ENCODE measurements at places on chromosomes 3 and 15. TPM values are rescaled to one million over a fixed set of nuclear protein-coding genes. Genes with fewer than 3 reads are reported as not detected.
A peak's percentile ranks its signal among the peaks of the same experiment; 100 is the strongest.

PIF1 gene
- total RNA-seq, result 7.0 TPM

ROBO2 gene
- total RNA-seq, result 32.3 TPM

CCNB2 gene
- 49.8 TPM for total RNA-seq

PIK3R4 gene
- 44.6 TPM for total RNA-seq

MUSTN1 gene
- total RNA-seq, result 0.43 TPM

RARB gene
- total RNA-seq, result 1.0 TPM

CLDN18 gene
- total RNA-seq, result not detected

- DNase-seq, result no peak
These were observed 4.3 kb upstream of the NPTN start for GRCh38 chr15:73637527-73637926.

- peak; percentile 72 for DNase-seq
These were observed 138.4 kb downstream of the IGF1R start for GRCh38 chr15:98786717-98787116.

- no peak for DNase-seq
These were observed 246.2 kb downstream of the LSAMP start for GRCh38 chr3:116199063-116199462.

GRCh38 chr3:46100812-46101211, 73.5 kb upstream of the XCR1 start:
- DNase-seq, result no peak

DNA sequence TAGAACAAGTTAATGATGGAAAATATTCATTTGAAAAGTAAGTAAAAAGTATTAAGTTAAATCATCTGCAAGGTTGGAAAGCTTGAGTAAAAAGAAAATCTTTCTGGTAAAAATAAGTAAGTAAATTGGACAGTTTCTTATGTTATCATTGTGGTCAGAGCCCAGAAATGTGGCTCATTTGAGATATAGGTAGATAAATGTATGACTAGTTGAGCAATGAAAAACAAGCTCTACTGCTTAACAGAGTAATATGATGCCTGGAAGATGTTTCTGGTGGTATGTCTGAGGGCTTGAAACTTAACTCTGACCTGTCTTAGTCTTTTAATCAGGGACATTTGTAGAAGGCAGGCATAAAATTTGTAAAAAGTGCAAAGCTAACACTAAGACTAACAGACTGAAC, 444.0 kb downstream of the MFSD1 start:
- no peak for DNase-seq

- no peak for DNase-seq
These were observed 306.9 kb downstream of the GAP43 start for GRCh38 chr3:115930168-115930567.

- no peak for DNase-seq
These were observed 7.2 kb downstream of the SUSD5 start for GRCh38 chr3:33211444-33211843.

GRCh38 chr3:43791246-43791645, 100.5 kb downstream of the ABHD5 start:
- no peak for DNase-seq

DNA sequence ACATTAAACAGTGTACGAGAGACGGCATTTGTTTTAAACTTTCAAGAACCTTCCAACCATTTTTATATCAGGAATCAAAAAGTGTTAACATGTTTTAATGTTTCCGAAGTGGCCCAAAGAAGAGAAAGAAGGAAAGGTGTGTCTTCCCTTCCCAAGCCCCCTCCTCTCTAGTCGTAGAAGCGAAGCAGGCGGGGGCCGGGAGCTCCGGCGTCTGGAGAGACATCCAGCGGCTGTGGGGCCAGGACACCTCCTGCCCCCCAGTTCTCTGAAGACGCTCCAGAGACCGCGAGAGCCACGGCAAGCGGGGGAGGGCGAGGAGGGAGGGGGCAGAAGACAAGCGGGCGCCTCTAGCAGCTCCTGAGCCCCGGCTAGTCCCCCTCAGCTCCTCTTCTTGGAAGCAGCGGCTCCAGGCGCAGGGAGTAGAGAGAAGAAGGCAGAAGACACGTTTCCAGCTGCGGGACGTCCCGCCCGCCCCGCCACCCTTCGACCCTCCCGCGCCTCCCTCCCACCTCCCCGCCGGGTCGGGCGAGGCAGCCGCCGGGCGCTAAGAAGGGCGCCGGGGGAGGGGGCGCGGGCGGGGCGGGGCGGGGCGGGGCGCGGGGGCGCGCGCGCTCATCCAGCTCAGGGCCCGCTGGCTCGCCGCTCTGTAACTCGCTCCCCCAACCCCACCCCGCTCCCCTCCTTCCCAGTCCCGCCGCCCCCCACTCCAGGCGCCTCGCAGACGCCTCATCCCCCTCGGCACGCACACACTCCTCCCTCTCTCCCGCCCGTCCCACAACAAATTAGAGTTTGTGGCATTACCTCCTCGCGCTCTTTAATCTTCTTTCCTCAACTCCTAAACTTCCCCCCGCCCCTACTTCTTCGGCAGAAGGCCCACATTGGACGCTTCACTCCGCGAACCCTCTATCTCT, at the start of gene ZBTB20:
Gene ZBTB20 (minus strand): TSS at position 871 of the 911 bp plus-strand sequence.
- DNase-seq, result peak; percentile 74

DNA sequence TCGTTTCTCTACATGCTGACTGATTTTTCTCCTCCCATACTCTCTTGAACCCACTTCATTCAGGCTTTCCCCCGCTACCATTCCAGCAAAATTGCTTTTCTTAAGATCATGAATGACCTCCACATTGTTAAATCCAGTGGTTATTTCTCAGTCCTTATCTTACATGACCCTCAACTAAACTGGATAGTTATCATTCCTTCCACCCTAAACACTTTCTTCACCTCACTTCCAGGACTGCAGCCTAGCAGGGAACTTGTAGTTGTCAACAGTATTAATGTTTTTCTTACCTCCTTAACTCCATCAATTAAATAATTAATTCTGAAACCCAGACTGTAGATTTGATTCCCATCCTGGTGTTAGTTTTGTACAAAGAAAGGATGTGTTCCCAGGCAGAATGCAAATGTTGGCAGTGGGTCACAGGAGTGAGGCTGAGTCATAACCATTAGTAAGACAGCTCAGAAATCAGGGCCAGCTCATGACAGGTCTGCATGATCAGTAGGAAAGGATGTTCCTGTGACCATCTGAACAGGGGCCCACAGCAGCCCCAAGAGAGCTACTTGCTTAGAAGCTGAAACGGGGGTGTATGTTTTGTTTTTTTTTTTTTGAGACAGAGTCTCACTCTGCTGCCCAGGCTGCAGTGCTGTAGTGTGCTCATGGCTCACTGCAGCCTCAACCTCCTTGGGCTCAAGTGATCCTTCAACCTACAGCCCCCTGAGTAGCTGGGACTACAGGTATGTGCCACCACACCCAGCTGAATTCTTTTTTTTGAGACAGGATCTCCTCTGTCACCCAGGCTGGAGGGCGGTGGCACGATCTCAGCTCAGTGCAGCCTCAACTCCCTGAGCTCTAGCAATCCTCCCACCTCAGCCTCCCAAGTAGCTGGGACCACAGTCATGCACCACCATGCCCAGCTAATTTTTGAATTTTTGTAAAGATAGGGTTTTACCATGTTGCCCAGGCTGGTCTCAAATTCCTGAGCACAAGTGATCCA, 9.1 kb downstream of the BCL2L10 start:
- DNase-seq, result peak; percentile 89

- DNase-seq, result peak; percentile 99
These were observed 513.9 kb downstream of the NLGN1 start for GRCh38 chr3:173911446-173911845.

GRCh38 chr3:62027796-62028195, 345.6 kb downstream of the FEZF2 start:
- peak; percentile 38 for DNase-seq

- DNase-seq, result no peak
These were observed 17.8 kb downstream of the ITGA11 start for GRCh38 chr15:68414206-68414555.

DNA sequence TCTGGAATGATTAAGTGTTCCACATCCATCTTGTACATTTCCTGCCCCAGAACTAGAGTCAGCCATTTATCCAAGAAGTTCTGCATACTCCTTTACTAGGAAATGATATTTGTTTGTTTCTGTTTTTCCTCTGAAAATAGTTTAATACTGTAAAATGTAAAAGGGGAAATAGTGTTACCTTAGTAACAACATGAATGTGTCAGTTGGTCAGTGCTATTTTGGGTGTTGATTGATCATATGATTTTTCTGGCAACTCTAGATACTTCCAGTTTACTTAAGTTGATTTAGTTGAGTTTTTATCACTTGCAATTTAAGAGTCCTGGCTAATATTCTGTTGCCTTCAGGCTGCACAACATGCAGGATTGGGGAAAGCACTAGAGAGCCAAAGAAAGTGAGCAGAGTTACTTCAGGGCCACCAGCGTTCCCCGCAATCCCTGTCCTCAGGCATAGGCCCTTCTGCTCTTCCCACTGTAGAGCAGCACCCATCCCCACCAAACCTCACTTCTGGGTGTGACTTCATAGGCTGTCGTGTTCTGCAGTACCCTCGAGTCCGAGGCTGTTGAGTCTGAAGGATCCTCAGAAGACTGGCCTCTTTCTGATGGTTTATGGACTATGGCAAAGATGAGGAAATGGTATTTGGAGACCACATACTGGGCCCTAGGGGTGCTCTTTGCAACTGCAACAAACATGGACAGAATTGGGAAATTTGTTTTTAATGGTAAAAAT, 69.0 kb downstream of the CHD2 start:
- peak; percentile 27 for DNase-seq

GRCh38 chr3:140627756-140628155, 50.1 kb upstream of the TRIM42 start:
- no peak for DNase-seq

DNA sequence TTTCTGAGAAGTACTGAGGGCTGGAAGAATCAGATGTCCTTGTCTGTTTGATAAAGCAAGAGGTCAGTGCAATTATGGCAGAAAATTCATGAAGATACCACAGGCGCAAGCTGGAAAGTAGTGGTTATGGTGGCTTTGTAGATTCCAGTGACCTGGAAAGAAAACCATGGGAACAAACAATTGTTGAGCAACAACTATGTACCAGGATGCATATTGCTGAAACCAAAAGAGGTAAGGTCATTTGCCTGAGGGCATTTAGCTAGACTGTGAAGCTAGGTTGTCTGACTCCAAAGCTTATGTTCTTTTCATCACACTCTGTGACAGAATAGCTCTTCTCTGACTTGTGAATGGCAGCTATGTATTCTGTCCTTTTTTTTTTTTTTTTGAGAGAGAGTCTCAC, 74.0 kb downstream of the B3GALNT1 start:
- no peak for DNase-seq

DNA sequence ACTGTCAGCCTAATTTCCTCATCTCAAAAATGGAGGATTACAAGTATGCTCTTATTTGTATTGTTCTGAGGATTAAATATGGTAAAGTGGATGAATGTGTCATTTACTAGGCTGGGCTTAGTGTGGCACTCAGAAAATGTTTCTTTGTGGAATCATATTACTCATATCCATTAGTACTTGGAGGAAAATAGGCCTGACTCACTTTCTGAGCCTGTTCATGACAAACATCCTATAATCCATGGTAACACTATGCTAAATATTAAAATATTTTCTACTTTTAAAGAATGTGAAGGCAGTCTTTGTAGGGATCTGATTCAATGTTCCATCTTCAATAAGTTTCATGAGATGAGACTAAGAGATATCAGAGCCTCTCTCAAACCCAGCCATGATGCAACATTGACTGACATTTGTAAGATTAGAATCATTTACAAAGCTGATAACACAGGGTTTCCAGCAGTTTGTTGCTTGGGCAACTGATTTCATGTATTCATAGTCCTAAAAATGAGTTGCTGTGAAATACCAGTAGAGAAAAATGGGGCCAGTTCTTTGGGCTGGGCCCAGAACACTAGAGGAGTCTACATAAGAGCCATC, 1048.5 kb downstream of the NTRK3 start:
- no peak for DNase-seq

GRCh38 chr3:191329654-191330529, at the start of gene UTS2B:
UTS2B (minus strand) TSS chr3:191330526; CDS start chr3:191282189, 48,337 bp downstream.
- peak; percentile 35 for DNase-seq

GRCh38 chr3:146200461-146201220, 39.7 kb upstream of the PLOD2 start:
- no peak for DNase-seq

- no peak for DNase-seq
These were observed 80.3 kb downstream of the FILIP1L start for GRCh38 chr3:100033903-100034471.

- DNase-seq, result no peak
These were observed 2.2 kb upstream of the TRAK1 start for GRCh38 chr3:42088803-42089530.

DNA sequence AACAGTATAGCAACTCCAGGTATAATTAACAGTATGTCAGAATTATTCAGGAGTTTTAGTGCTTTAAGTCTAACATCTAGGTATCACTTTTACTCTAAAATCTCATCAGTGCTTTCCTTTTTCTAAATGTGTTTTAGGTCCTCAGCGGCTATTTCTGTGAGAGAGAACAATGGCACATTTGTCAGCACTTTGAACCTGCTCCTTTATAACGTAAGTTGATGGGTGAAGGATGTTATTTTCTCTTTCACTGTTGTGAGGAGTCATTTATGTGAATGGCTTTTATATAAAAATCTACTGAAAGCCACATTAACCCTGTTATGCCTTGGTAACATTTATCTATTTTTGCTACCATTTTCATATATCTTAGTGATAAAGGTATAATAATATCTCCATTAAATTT, 22.8 kb downstream of the ZPLD1 start:
- peak; percentile 48 for DNase-seq

DNA sequence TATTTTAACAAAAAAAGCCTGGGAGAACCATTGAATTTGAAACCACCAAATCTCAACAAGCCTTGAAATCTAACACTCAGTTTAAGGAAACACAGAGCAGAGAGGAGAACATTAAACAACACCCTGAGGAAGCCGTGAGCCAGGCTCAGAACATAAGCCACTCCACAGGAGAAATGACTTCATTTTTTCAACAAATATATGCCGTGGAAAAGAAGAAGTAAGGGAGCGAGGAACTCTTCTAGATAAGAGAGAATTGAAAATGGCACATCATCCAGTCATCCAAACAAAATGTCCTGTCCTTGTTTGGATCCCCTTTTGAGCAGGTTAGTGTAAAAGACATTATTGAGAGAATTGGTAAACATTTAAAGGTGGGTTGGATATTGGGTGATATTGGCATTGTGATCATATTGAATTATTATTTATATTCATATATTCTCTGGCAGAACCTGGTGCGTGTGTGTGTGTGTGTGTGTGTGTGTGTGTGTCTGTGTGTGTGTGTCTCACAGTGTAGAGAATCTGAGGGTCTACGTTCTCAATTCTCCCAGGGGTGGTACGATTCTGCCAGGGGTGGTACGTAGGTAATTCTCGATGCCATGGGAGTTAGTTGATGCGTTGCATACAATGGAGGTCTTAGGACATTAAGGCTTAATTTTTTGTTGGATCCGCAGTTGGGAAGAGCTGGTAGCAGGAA, 94.4 kb downstream of the ST6GAL1 start:
- DNase-seq, result no peak

DNA sequence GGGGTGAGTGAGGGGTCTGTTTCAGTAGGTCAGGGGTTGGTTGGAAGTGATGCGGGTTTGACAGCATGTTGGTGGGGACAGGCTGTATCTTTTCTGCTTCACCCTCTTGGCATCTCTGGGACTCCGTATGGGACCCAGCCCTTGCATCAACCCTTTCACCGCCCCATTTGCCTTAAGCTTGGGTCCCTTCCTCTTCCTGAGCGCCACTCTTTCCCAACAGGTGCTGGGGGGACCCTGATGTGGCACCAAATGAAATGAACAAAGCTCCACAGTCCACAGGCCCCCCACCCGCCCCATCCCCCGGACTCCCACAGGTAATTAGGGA, 1.1 kb downstream of the EIF4G1 start:
- DNase-seq, result no peak

- DNase-seq, result no peak
These were observed 767 bp downstream of the GLT8D1 start for GRCh38 chr3:52704611-52705437.
